Mammary microvascular endothelial cell (primary cell): ENCODE measurements at places on chromosomes 4 and X. TPM values are rescaled to one million over a fixed set of nuclear protein-coding genes. Genes with fewer than 3 reads are reported as not detected.

LDB2 gene
- 39.4 and 46.4 TPM in 2 replicates for total RNA-seq

NOX1 gene
- total RNA-seq: not detected in 2 replicates

NHSL2 gene
- total RNA-seq: 18.9 and 22.6 TPM in 2 replicates

DGAT2L6 gene
- 0.20 TPM in 1 of 2 replicates, not detected in the other for total RNA-seq

MAGEA12 gene
- not detected in 2 replicates for total RNA-seq

COL4A6 gene
- total RNA-seq: 0.93 and 1.1 TPM in 2 replicates

FGFBP1 gene
- not detected in 2 replicates for total RNA-seq

MID1IP1 gene
- 25.7 and 33.2 TPM in 2 replicates for total RNA-seq

AREG gene
- total RNA-seq: 0.74 and 0.87 TPM in 2 replicates

STARD8 gene
- 13.9 and 16.6 TPM in 2 replicates for total RNA-seq

RPS6KA6 gene
- total RNA-seq: 0.13 and 0.15 TPM in 2 replicates

AVPR2 gene
- total RNA-seq: 0.47 TPM in 1 of 2 replicates, not detected in the other

PRDM5 gene
- total RNA-seq: 4.4 and 6.8 TPM in 2 replicates

TMSB15C gene
- 0.40 and 1.3 TPM in 2 replicates for total RNA-seq

TMEM35A gene
- total RNA-seq: 1.7 and 1.8 TPM in 2 replicates

RPA4 gene
- total RNA-seq: 0.49 and 0.60 TPM in 2 replicates

FAM47E gene
- total RNA-seq: not detected in 2 replicates

TRIM60 gene
- total RNA-seq: not detected in 2 replicates

TMEM47 gene
- total RNA-seq: 32.2 and 33.1 TPM in 2 replicates

SOX3 gene
- not detected in 2 replicates for total RNA-seq

DGKK gene
- not detected in 2 replicates for total RNA-seq

AMELX gene
- not detected in 2 replicates for total RNA-seq

ZNF157 gene
- total RNA-seq: not detected in 2 replicates

GPR119 gene
- not detected in 2 replicates for total RNA-seq

CCNA2 gene
- total RNA-seq: 103 and 107 TPM in 2 replicates

FMR1NB gene
- not detected in 2 replicates for total RNA-seq

UGT2B15 gene
- total RNA-seq: not detected in 2 replicates

ALAS2 gene
- not detected in 2 replicates for total RNA-seq

MAGEA10 gene
- not detected in 2 replicates for total RNA-seq

PNMA6E gene
- total RNA-seq: not detected in 2 replicates

GJB1 gene
- not detected in 2 replicates for total RNA-seq

PPP2R2C gene
- not detected in 2 replicates for total RNA-seq

SPATA18 gene
- 6.8 and 11.3 TPM in 2 replicates for total RNA-seq

GPC4 gene
- 0.13 and 0.15 TPM in 2 replicates for total RNA-seq

SMIM31 gene
- total RNA-seq: not detected in 2 replicates

ZNF711 gene
- 0.13 and 0.49 TPM in 2 replicates for total RNA-seq

TMPRSS11D gene
- not detected in 2 replicates for total RNA-seq

PDCL2 gene
- total RNA-seq: not detected in 2 replicates

DBET gene
- total RNA-seq: not detected in 2 replicates

HDX gene
- total RNA-seq: 6.0 and 6.9 TPM in 2 replicates

VCX3A gene
- total RNA-seq: not detected in 2 replicates

CACNA1F gene
- total RNA-seq: not detected in 2 replicates

NIPAL1 gene
- 2.4 and 2.5 TPM in 2 replicates for total RNA-seq

PFKFB1 gene
- total RNA-seq: not detected in 2 replicates

STBD1 gene
- total RNA-seq: 1.7 and 3.5 TPM in 2 replicates

IQSEC2 gene
- 5.5 and 7.1 TPM in 2 replicates for total RNA-seq

PASD1 gene
- total RNA-seq: not detected in 2 replicates
